ENCODE measurements at places on chromosomes 7 and 10.

GRCh38 chr10:62062752-62063512 lies 161.4 kb downstream of the ARID5B start:
- DNase-seq = no peak

DNA sequence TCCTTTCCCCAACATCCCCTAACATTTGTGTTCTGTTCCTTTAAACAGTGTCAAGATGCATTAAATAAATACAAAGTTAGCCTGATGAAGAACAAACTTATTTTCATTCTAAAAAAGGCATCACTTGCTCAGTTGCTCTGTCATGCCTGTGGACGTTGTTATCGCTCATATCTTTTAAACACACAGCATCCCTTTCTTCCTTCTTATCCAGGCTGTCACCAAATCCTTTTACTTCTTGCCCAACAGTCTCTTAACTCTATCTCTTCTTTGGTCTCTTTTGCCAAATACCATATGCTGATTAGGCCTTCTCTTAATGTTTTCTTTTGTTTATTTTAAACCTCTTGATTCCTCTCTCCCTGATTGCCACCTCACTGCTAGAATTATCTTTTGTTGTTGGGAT lies 43.9 kb downstream of the DKK1 start:
- no peak for DNase-seq

GRCh38 chr10:124680675-124681074 lies 63.5 kb downstream of the FAM53B start:
- DNase-seq = no peak

DNA sequence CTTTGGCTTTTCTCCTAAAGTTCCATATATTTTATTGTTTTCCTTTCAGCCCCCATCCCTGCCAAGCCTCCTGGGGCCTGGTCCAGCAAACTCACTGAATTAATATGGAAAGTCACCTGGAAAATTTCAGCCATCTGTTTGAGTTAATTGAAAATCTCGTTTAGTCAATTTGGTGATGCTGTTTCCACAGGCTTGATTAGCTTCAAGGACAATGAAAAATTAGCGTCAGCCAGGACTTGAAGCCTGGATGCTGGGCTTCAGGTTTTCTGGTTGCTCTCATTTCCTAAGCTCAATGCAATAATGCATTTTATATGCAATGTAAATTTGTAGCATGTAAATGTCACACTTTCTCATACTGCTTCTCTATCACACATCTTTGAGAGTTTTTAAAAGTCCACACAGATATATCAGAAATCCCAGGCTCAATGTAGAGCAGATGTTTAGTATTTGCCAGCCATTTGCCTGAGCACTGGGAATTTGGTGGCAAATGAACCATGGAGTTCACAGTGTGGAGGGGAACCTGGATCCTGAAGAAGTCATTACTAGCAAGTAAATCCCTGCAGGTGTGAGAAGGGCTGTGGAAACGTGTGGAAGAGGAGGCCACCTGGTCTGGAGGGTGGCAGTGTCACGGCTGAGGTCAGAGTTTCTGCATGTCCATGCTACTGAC lies 228.5 kb downstream of the PAXIP1 start:
- no peak for DNase-seq

- no peak for DNase-seq
Measured at GRCh38 chr7:116731445-116732335, 59.7 kb downstream of the MET start.

DNA sequence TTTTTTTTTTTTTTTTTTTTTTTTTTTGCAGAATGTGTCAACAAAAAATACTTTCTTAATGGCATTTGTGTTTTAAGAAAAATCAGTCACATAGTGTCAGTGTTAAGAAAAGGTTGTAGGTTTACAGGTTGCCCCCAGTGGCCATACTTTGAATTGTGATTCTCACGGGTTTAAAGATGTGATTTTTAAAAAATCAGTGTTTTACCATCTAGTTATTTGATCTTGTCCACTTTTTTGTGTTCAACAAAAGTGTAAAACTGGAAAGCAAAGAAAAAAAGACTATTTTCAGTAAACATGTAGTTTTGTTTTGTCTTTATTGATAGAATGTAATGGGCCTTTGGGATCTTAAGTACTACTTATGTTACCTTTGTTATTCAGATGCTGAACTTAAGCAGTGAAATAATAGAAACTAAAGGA lies 25.7 kb downstream of the SUV39H2 start:
- no peak for DNase-seq

DNA sequence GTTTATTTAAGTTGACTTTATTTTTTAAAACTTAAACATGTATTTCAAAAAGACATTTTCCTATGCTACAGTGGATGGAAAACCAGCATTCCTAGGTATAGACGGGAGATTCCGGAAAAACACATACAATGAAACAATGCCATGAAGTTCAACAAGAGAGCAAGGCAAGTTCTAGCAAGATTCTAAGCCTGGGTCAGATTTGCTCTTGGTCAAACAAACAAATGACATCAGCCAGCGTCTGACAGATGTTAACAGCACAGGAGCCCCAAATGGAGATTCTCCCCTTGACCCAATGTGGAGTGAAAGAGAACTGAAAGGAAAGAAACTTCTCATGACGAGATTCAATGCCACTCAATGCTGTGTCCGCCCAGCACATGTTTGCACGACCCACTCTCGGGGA lies 149.9 kb downstream of the NEURL1 start:
- no peak for DNase-seq

- no peak for DNase-seq
Measured at GRCh38 chr10:71473671-71474599, 77.2 kb downstream of the CDH23 start.

GRCh38 chr7:47471831-47472230 lies 110.1 kb downstream of the TNS3 start:
- DNase-seq = no peak

- no peak for DNase-seq
Measured at GRCh38 chr7:37483627-37484026, 35.0 kb upstream of the ELMO1 start.

- no peak for DNase-seq
Measured at GRCh38 chr7:47509571-47509970, 72.3 kb downstream of the TNS3 start.

DNA sequence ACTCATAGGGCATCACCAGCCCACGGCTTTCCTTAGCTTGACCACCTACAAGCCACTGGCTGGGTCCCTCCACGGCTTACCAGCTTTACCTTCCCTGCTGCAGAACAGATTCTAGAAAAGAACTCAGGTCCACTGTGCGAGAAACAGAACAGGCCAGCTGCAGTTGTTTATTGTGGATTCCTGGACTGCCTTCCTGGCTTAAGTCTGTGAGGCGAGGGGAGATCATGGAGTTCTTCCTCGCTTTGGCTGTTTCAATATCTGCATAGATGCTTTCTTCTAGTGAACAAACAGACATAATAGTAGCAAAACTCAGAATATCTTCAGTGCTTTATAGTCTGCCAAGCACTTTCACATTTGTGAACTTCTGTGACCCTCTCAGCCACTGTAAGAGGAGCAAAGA lies 162.9 kb upstream of the HABP2 start:
- DNase-seq = no peak

GRCh38 chr7:149031353-149031910 lies 3.1 kb upstream of the PDIA4 start:
- no peak for DNase-seq

GRCh38 chr7:151079199-151079910 lies 1.3 kb downstream of the FASTK start:
- no peak for DNase-seq

DNA sequence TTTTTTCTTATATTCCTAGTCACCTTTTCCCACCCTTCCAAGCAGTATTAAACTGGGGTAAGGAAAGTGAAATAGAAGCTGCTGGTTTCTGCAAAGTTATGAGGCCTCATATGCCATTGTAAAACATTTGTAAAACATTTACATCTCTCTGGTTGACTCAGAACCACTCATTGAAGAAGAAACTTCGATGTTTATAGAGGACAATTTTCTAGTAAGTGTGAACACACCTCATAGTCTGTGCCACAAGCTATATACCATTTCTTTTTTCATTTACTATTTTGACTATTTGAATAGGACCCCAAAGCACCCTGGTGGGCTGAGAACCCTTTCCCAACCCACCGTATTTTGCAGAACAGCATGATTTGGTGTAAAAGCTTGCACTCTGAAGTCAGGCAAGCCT lies 12.9 kb upstream of the ITGB1 start:
- DNase-seq = no peak

DNA sequence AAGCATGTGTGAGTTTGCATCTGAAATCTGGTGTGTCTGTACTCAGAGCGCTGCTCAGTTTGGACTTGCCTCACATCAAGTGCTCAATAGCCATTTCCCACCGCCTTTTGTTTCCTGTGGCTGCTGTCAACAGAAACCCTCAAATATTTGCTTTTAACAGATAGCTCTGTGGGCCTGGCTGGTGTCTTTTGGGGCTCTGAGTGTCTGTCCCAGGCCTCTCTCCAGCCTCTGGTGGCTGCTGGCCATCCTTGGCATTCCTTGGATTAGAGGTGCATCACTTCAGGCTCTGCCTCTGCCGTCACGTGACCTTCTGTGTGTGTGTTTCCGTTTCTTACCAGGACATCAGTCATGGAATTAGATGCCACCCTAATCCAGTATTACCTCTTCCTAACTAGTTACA lies 9.3 kb downstream of the YKT6 start:
- DNase-seq = no peak

DNA sequence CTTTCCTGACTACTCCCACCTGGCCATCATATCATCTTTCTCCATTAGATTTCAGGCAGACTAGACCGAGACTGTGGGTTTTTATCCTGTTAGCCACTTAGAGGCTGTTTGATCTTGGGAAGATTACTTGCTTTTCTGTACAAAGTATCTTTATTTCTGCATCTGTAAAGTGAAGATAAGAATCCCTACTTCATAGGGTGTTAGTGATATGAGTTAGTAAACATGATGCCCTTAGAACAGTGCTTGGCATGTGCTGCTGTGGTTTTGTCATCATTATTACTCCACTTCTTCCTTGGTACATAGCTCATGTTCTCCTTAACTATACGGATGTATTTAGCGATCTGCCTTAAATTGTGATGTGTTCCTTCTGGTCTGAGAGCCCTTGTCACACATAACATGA lies 165.2 kb downstream of the AUTS2 start:
- no peak for DNase-seq

DNA sequence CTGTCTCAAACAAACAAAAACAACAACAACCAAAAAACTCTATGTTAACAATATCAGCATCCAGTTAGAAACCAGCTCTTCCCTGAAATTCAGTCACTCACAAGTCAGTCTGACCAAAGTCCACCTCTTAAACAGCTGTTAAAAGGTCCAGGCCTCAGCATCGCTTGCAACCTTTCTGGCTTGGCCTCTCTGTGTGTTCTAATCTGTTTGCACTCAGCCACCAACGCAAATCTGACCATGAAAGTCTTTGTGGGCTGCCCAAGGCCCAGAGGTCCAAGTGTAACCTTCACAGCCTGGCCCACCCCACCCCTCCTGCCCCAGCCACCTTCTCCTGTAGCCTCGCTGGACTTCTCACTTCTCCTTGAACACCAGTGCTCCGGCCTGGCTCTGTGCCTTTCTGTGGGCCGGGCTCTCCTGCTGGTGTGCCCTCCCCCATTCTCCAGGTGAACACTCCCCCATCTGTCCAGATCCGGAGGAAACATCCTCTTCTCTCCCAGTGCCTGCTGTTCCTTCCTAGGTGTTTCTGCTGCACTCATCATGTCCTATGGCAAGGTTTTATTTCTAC lies 72.2 kb upstream of the EFCAB10 start:
- DNase-seq = no peak

- no peak for DNase-seq
Measured at GRCh38 chr7:85191383-85191782, 4.5 kb upstream of the SEMA3D start.

All from SW 1271 (cell line).